COR-L47 (cell line): ENCODE measurements at places on chromosomes 3 and 15.

DNA sequence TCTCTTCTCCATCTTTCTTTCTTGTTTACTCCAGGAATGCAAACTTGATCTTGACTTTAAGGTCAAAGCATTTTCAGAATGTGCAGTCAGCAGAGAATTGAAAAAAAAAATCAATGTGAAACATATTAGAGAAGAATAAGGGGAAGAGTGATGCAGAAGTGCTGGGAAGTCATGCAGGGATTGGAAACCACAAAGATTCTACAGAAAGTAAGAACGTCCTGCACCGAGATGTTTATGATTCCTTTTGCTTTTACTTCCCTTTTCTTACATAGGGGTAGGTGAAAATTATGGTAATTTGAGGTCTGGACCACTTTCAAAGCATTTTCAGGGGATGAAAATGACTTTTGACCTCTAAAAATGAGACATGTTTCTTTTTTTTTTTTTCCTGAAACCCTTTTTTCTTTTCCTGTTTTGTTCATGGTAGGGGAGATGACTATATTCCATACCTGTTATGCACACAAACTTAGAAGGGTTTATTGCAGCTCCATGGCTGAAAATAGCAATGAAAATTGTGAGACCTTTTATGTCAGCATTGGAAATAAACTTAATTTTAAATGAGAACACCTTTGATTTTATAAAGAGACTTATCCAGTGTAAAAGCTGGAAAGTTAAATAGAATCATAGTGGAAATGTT, 623.5 kb upstream of the TBL1XR1 start:
- DNase-seq: no peak

- DNase-seq: no peak
Measured at GRCh38 chr3:194269610-194270145, 81.5 kb downstream of the CPN2 start.

- DNase-seq: no peak
Measured at GRCh38 chr3:162014284-162014683, 517.7 kb downstream of the OTOL1 start.

DNA sequence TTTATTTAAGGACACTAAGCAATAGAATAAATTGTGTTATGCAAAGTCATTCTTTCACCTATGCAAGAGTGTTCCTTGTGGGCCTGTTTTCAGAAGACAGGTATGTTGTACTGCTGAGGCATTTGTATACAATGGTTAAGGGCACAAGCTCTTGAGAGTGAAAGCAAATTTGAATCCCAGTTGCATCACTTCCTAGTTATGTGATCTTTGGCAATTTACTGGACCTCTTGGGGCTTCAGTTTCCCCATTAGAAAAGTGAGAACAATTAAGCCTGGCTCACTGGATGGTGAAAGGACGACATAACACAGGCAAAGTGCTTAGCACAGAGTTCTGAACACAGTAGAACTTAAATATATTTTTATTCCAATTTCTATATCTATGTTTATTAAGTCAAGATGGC, 117.4 kb downstream of the EFHB start:
- DNase-seq: no peak

DNA sequence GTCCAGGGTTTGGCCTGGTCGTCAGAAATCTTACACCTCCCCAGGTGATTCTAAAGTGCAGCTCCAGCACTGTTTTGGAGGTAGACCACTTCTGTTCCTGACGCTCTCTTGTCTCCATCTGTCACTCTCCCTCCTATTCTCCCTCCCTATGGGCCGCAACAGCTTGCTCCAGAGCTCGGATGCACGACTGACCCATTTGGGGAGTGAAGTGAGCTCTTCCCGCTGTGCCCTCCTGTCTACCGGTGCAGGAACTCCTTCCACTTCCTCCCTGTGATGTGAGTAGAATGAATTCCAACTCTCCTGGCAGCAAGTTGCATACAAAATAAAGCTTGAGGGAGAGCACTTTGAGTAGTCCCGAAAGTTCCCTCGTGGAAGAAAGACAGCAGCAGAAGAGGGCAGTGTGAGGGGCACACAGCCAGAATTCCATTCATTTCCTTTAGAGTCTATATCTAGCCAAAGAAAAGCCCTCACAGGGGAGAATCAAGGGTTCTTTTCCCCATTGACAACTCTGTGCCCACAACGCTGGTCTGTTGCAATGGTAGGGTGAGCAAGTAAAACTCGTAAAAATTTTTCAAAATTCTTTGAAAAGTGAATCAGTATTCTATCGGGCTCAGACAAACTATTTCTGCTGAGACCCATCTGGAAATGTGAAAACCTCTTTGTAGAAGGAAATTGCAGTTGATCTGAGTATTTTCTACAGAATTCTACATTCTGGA, 39.9 kb upstream of the BDH1 start:
- DNase-seq: no peak

GRCh38 chr15:35195649-35196048, 110.6 kb upstream of the NANOGP8 start:
- DNase-seq: no peak

- DNase-seq: no peak
Measured at GRCh38 chr3:3107858-3108257, 2.3 kb downstream of the IL5RA start.

DNA sequence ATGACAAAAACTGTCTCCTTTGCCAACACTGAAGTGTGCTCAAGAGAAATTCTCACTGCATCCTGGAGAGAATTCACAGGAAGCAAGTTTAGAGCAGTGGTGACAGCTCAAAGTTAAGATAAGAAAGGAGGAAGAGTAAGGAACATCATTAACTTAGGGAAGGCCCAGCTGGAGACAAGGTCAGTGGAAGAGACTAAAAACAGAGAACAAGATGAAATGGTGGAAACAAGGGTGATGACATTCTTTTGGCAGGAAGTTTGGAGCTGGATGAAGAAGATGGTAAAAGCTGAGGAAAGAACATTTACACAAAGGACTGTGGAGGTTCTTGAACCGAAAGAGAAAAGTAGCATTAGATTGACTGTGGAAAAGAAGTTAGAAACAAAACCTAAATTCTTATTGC, 6.7 kb upstream of the SUCLG2 start:
- DNase-seq: no peak

DNA sequence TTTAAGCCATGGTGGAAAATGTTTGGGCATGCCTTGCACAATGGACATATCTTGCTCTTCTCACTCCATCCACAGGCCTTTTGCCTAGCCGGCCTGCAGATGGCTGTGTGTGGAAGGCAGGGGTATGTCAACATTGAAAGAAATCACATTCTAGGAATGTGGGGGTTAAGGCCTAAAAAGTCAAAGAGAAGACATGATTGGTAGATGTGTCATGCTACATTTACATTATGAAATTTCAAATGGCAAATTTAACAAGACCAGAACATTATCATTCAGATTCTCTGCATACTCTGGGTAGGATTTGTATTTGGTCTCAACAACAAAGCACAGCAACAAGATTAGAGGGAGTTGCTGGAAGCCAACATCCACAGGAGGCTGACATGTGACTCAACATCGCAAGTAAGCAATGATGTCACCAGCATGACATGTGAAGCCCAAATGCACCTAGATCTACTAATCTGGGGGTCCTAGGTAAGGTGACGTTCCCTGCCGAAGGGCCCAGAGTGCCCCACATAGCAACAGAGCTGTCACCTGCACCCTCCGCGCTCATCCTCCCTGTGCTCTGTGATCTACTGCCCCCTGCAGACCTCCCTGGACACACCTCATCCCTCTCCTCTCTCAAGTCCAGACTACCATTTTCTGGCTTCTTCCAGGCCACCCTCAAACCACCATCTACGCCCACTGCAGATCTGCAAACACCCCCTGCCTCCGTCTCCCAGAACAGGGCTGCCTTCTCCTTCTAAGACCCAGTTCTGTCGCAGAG, 39.4 kb downstream of the CLDN18 start:
- no peak for DNase-seq

DNA sequence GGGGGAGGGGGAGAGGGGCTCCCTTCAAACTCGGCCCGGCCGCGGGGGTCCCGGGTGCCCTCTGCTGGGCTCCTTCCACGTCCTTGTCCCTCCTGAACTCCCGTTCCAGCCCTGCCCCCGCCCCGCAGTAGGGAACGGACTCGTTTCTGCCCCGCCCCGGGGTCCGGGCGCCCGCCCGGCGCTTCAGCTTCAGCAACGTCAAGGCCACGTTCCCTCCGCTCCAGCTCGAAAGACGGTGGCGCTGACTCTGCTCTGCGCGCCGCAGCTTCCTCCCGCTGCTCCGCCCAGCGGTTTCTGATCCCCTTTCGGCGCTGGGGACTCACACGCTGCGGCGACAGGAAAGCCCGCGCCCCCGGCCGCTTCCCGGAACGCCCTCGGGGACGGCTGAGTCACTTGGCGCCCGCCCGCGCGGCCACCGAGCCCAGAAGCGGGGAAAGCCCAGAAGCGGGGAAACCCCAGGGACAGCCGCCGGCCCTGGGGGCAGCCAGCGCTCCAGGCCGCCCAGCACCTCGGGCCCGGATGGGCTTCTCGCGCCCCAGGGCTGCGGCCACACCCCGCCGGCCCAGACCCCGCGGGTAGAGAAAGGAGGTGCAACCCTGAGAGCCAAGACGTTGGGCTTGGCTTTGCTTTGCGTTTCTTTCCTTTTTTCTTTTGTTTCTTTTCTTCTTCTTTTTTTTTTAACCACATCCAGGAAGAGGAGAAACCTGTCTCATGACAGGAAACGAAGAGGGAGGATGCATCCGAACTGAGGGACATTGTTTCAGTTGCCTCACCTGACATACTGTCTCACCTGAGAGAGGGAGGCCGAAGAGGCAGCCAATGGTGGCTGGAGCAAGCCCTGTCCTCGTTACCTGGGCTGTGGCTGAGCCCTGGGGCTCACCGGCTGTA, 28.9 kb downstream of the ARHGAP31 start:
- peak; percentile 88 for DNase-seq

- no peak for DNase-seq
Measured at GRCh38 chr15:28960979-28961378, 75.2 kb downstream of the APBA2 start.

DNA sequence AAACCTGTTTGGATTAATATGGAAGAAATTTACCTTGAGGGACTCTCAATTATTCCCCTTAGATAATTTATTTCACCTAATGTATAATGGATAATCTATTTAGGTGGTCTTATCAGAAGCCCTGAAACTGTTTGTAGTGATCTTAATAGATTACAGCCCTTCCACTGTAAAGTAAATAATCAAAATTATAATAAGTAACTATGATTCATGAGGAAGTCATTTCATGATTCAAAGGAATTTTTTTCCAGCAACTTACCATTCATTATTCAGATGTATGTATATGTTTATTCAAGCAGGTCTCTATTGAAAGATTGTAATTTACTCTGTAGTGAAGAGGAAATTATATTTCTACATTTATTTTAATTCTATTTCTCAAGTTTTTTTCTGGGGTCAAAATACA, 250.6 kb upstream of the ROBO1 start:
- DNase-seq: no peak

GRCh38 chr3:118207271-118207670, 827.4 kb downstream of the IGSF11 start:
- DNase-seq: no peak

DNA sequence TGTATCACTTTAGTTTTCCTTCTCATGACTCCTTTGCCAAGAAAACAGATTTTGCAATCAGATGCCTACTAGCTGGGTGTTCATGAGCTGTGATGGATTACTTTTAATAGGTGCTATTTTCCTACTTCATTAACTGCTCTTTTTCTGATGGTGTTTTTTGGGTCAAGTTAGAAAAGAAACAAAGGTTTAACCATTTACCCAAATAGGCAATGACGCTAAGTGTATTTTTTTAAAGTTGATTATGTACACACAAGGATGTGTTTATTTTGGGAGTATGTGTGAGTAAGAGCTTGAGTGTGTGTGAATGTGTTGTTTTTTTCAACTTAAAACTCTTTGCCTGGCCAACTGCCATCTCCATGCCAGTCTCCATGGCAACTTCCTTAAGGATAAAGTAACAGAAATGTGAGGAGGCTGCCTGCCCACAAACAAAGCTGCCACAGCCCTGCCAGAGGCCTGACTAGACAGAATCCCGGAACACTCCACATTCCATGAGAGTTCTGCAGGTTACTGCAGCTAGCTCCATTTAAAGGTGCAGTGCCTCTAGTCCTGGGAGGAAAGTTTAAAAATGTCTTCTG, 215.6 kb upstream of the RBMS3 start:
- DNase-seq: peak; percentile 78

GRCh38 chr15:48289628-48290027, 41.6 kb upstream of the DUT start:
- no peak for DNase-seq

DNA sequence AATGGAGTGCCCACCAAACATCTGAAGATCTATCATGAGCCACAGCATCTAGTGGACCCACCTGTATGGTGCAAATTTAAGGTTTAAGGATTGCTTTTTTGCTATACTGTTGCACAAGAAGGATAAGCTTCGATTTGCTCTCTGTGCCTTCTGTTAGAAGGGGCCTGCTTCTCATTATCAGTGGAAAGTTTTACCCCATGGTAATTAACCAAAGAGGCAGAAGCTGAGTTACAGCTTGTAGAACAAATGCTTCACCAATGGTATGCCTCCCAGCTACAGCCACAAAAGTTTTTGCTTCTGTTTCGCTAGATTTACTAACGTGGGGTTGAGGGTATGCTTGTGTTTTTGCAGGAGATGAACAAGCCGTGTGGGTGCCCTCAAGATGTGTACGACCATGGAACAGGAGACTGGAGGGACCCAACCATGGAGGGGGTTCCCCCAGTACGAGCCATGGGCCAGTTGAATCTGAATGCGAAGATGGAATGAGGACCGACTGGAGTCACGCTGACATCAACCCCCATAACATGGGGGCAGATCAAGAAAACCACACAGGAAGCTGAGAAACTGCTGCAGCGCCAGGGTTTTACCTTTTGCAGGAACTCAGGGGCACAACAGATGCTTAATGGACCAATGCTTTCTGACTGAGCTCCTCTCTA, 43.5 kb downstream of the ACAD9 start:
- no peak for DNase-seq

GRCh38 chr15:37877851-37878741, 56.3 kb upstream of the TMCO5A start:
- no peak for DNase-seq

GRCh38 chr3:73511571-73512525, 112.9 kb downstream of the PDZRN3 start:
- DNase-seq: no peak

GRCh38 chr3:139299261-139300132, 44.3 kb upstream of the MRPS22 start:
- no peak for DNase-seq

- DNase-seq: no peak
Measured at GRCh38 chr3:114034211-114034610, 22.1 kb downstream of the CCDC191 start.

DNA sequence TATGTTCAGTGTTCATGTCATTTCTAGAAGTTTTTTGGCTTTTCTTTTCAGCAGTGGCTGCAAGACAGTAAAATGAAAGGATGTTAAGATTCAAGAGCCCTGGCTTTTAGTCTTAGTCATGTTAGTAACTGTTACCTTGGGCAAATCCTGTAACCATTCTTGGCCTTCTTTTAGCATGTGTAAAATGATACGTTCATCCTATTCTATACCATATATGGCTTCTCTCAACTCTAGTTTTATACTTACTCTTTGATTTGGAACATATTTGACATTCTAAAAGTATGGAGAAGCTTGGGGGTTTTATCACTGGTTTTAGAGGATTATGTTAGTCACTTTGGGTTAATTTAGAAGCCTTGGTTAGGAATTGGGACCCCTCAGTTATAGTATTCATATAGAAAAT, 20.1 kb downstream of the GTF2E1 start:
- no peak for DNase-seq
